Foreskin fibroblast (primary cell): ENCODE measurements at places on chromosomes 13 and 19.

DNA sequence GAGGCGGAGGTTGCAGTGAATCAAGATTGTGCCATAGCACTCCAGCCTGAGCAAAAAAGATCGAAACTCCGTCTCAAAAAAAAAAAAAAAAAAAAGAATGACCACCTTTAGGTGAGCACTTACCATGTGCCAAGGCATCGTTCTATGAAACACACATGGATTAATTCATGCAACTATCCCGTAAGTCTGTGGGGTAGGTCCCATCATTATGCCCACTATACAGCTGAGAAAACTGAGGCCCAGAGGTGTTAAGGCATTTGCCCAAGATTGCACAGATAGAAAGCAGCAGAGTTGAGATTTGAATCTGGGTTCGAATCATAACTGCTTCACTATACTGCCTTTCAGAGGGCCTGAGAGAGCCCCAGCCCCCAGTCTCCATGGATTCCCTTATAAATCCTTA lies 2.3 kb downstream of the GMFG start:
- DNase-seq = no peak

GRCh38 chr13:111518161-111518792 lies 197.8 kb downstream of the TEX29 start:
- DNase-seq = no peak

GRCh38 chr13:18954254-18954653 lies 227.4 kb downstream of the TUBA3C start:
- DNase-seq = no peak

DNA sequence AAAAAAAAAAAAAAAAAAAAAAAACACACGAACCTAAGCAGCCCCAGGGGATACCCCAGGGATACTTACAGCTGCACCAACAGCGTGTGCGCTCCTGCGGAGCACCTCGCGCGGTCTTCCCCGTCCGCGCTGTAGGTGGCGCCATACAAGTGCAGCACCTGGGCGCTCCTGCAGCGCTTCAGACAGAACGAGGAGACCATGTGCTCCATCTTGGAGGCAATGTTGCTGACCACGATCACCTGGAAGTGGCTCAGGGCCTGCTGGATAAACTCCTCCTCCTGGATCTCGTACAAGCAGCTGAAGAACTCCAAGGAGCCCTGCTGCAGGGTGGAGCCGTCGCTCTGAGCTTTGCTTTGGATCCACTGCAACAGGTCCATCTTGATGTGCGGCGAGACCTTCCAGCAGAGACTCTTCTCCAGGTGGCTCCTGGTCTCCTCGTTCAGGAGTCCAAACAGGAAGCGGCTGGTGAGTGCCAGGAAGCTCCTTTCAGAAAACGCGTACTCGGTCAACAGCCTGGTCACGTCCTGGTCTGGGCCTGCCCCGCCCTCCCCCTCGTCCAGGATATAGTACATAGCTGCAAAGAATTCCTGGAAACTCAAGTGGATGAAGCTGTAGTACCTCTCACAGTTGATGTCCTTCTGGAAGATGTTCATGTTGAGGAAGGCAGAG lies 14.5 kb downstream of the NLRP12 start:
- DNase-seq = no peak

- peak; percentile 36 for DNase-seq
Observed at GRCh38 chr19:5621311-5621944, 1.1 kb downstream of the SAFB2 start.

- DNase-seq = no peak
Observed at GRCh38 chr13:34464011-34464410, 478.1 kb upstream of the NBEA start.

DNA sequence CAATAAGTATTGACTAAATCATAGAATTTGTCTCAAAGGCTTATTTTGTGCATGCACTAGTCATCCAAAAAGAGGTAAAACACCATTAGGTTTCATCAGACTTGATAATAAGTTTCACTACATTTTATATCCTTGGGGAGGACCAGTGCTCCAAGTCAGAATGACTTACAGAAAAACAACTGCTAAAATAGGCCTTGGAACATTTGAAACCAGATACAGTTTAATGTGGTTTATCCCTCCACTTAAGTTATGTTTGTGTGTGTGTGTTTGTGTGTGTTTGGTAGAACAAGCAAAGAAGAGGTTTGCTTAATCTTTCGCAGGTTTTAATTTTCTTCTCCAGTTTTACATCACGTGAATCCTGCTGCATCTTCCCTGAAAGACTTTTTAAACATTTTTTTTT lies 570.9 kb downstream of the PCDH9 start:
- no peak for DNase-seq

GRCh38 chr13:47415048-47415447 lies 518.2 kb upstream of the HTR2A start:
- DNase-seq = no peak

- peak; percentile 34 for DNase-seq
Observed at GRCh38 chr19:512547-513365, 5.5 kb downstream of the TPGS1 start.

- DNase-seq = no peak
Observed at GRCh38 chr13:97329331-97329730, 104.6 kb upstream of the RAP2A start.

DNA sequence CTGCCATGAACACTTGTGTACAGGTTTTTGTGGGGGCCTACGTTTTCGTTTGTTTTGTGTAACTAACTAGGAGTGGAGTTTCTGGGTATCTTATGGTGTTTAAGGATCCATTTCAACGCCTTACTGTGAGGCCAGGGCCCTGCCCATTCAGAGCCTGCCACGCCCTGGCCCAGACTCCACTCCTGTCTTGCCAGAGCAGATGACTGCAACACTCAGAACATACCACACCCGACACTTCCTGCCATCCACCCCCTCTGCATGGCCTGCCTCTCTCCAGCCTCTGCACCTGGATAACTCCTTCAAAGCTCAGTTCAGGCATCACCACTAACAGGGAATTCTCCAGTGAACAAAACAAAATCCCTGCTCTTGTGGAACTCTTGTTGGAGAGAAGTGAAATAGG lies 43.2 kb downstream of the RGCC start:
- no peak for DNase-seq

DNA sequence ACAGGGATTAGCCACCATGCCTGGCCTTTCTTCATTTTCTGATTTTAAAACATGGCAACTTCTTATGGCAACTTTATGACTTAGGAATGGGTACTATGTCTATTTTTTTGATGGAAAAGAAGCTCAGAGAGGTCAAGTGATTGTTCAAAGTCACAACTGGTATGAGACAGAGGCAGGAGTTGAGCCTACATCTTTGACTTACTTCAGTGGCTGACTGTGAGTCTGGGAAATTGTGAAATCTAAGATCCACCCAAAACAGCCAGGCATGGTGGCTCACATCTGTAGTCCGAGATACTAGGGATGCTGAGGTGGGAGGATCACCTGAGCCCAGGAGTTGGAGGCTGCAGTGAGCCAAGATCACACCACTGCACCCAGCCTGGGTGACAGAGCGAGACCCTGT lies 2.4 kb upstream of the ACTL9 start:
- DNase-seq = no peak

- no peak for DNase-seq
Observed at GRCh38 chr19:10929402-10929794, 787 bp downstream of the TIMM29 start.

GRCh38 chr19:7818806-7819205 lies 11.2 kb upstream of the EVI5L start:
- no peak for DNase-seq

GRCh38 chr19:6590827-6591319 lies at the start of gene CD70:
TSS of gene CD70 (minus strand) at chr19:6591150. CDS start at chr19:6591002, 148 bp downstream.
- no peak for DNase-seq

- DNase-seq = peak; percentile 62
Observed at GRCh38 chr13:59677966-59678814, 485.5 kb downstream of the DIAPH3 start.

- no peak for DNase-seq
Observed at GRCh38 chr13:99367106-99367616, 60.0 kb upstream of the GPR183 start.

- DNase-seq = no peak
Observed at GRCh38 chr19:33343301-33343700, 30.2 kb upstream of the CEBPG start.

- DNase-seq = no peak
Observed at GRCh38 chr13:41006978-41007743, 12.0 kb downstream of the ELF1 start.

DNA sequence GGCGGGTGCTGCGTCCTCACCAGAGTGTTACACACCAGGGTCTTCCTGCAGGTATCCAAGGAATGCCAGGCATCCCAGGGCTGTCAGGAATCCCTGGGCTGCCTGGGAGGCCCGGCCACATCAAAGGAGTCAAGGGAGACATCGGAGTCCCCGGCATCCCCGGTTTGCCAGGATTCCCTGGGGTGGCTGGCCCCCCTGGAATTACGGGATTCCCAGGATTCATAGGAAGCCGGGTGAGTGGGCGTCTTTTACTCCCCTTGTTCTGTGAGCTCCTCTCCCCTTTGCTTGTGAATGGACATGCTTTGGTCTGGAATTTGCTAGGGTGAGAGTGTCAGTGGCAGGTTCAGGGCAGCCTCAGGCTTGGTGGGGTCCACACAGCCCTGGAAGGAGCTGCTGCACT lies 75.9 kb downstream of the RAB20 start:
- no peak for DNase-seq

DNA sequence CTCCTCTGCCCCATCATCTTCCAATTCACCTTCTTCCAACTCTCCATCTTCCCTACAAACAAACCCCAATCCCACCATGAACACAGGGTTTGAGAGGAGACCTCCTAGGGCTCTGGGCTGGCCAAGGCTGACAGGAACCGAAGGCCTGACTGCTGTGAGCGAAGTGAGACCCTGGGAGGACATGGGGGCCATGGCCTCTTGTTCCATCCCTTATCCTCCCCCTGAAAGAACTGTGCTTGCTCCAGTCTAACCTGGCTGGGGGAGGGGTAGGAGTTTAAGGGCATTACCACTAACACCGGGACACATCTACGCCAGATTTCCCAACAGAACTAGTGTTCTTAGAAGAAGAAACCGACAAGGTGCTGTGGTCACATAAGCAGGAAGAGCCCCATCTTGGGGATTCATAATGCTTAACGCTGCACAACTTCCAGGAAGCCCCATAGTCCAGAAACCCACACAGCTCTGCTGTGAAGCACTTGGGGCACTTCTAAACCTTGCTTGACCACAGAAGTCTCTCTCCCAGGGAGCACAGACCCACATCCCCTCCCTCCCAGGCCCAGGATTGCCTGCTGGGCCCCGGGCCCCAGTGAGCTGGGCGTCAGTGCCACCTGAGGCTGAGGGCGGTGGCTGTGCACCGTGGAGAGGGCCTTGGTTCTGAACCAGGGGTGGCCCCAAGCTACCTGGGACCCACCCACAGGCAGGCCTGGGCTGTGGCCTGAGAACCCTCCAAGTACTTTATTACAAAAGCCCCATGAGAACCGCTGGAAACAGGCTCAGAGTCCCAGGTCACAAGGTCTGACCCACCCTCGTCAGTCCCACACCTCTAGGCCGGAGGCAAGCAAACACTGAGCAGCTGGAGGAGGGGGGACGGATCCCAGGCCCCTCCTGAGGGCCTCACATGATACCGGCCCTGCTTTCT lies 18.8 kb downstream of the ZC3H4 start:
- no peak for DNase-seq

DNA sequence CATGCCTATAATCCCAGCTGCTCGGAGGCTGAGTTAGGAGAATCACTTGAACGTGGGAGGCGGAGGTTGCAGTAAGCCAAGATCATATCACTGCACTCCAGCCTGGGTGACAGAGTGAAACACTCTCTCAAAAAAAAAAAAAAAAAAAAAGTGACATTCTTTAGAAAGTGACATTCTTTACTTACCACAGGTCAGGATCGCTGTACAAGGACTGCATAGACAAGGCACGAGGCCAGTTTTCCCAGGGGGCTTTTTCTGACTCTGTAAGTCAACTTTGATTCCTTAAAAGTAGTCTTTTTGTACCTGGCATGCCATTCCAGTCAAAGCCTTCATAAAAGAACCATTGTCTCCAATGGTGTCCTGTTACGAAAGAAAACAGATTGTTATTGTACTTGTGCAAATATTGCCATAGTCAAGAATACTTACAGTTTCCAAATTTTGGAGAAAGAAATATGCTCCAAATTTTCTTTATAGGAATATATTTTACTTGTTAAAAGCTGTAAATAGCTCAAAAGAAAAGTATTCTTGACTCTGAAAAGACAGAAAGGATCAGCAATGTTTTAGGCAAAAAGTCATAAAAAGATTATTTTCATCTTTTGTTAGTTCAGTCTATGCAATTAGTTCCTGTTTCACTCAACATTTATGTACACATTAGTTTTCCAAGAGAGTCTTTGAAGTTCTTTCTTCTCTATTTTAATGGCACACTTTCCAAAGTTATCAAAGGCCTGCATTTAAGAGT lies 39.3 kb downstream of the CEACAM1 start:
- no peak for DNase-seq

GRCh38 chr13:100106005-100106404 lies 17.1 kb downstream of the PCCA start:
- no peak for DNase-seq

DNA sequence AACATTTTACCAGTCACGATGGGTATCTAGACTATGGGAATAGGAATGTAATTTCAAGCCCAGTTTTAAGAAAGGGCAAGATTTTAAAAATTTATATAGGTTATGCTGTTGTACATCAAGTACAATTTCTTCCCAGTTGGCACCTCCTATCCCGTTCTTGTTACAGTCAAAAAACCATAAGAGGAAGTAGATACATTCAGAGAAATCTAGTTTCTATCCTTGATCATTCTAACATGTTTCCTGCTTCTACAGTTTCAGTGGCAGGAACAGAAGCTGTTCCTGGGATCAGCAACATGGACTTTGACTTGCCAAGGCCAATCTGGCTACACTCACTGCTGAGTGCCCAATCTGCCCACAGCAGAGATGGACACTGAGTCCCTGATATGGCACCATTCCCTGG lies 14.7 kb upstream of the FPR3 start:
- DNase-seq = no peak

- peak; percentile 54 for DNase-seq
Observed at GRCh38 chr19:36215276-36216123, 594 bp downstream of the ZNF146 start.

DNA sequence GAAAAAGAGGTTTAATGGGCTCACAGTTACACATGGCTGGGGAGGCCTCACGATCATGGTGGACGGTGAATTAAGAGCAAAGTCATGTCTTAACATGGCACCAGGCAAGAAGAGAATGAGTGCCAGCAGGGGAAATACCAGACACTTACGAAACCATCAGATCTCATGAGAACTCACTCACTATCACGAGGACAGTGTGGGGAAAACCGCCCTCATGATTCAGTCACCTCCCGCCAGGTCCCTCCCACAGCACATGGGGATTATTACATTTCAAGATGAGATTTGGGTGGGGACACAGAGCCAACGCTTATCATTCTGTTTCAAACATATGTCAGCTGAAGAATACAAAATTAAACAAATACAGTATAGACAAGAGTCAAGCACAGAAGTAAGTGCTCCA lies 165.1 kb downstream of the PCCA start:
- no peak for DNase-seq

GRCh38 chr13:34249546-34250039 lies 431.6 kb downstream of the RFC3 start:
- DNase-seq = no peak

DNA sequence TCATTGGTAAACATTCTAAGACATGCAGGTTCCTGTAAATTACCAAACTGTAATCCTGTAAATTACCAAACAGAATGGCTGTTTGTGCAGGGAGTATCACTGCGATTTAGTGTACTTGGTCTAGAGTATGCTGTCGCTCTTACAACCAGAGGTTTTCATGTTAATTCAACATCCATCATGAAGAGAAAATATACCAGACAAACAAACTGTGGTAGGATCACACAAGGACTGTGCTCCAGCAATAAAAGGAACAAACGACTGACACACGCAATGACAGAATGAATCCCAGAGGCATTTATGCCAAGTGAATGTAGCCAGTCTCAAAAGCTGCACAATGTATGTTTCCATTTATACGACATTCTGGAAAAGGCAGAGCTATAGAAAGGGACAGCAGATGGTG lies 31.2 kb downstream of the RFX2 start:
- no peak for DNase-seq
